ENCODE measurements at places on chromosomes 2 and 18. TPM values are rescaled to one million over a fixed set of nuclear protein-coding genes. Genes with fewer than 3 reads are reported as not detected.

Gene ITPRIPL1
- 1.3 TPM for total RNA-seq

Gene GALR1
- total RNA-seq, result 0.92 TPM

Gene RIOK3
- total RNA-seq, result 171 TPM

Gene OR6B2
- total RNA-seq, result not detected

Gene UPP2
- not detected for total RNA-seq

Gene MAPRE3
- 23.9 TPM for total RNA-seq

Gene SERPINB13
- not detected for total RNA-seq

Gene CDH19
- total RNA-seq, result 0.78 TPM

Gene GPR17
- total RNA-seq, result not detected

Gene ALK
- 0.07 TPM for total RNA-seq

GRCh38 chr2:1674766-1675397 lies 69.4 kb downstream of the PXDN start:
- DNase-seq, result no peak

- DNase-seq, result no peak
Observed at GRCh38 chr2:178517496-178517895, 37.2 kb downstream of the PLEKHA3 start.

GRCh38 chr2:20381457-20381856 lies 30.8 kb upstream of the PUM2 start:
- no peak for DNase-seq

- DNase-seq, result no peak
Observed at GRCh38 chr2:40043191-40043590, 264.1 kb upstream of the THUMPD2 start.

DNA sequence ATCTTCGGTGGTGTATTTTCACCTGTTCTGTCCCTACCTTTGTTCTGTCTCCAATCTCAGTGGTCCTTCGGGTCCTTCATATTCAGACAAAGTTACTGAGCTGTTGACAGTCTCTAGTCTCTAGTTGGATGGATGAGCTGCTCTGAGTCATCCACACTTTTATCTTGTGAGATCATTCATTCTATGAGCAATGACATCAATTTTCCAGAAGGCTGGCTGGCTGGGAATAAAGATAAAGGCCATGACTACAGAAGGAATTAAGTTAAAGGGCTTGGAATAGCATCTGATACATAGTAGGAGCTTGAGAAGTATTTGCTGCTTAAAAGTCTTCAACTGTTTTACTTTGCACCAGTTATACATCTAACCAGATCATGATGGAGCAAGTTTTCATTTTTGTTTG lies 43.1 kb upstream of the SLC39A10 start:
- DNase-seq, result no peak

- no peak for DNase-seq
Observed at GRCh38 chr2:97660775-97661389, 3.0 kb downstream of the ACTR1B start.

GRCh38 chr2:236882930-236883329 lies 202.8 kb upstream of the COPS8 start:
- no peak for DNase-seq

DNA sequence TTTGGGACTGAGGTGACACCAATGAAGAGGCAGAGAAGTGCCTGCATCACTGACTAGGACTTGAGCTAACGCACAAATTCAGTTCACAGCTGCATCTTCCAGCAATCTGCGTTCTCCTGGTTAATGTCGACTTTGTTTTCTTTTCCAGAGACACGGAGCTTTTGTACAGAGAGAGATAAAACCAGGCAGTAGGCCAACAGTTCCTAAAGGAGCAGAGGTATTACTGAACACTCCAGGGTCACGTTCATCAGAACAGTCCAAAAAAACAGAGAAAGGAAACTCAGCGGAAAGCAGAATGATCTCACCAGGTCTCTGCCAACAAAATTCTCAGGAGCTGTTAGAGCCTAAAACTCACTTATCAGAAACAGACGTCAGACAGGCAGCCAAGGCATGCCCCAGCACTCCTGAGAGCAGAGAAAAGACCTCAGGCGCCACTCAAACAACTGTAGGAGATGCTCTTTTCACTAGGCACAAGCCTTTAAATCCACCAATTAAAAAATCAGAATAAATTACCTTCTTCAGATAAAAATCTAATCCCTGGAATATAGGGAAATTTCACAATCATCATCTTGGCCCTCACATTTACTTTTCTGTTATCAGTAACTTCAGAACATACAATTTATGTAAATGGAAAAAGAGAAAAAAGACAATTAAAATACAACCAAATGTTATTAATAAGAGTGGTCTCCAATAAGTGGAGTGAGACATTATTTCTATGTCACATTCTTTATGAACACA lies 95.9 kb upstream of the SPTBN1 start:
- no peak for DNase-seq

DNA sequence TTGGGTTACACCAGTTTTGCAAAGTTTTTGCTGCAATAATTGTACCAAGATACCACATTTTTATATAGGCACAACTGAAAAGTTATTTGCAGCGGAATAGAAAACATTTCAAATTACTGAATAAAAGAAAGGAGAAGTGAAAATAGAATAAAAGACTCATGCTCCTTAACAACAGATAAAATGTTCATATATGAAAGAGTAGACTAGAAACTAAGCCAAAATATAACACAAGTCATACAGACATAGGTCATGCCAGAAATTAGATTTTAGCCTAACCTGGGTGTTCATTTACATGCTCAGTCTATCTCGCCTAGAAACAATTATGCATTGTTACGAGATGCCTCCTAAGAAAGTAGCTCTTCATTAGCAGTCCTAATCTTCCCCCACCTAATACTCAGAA lies 16.4 kb upstream of the MAP3K20 start:
- no peak for DNase-seq

GRCh38 chr2:174780191-174780840 lies 16.0 kb upstream of the CHRNA1 start:
- DNase-seq, result no peak

- DNase-seq, result no peak
Observed at GRCh38 chr2:86775338-86775737, 15.4 kb downstream of the CD8A start.

GRCh38 chr18:335733-336132 lies 67.9 kb upstream of the THOC1 start:
- no peak for DNase-seq

GRCh38 chr2:207711750-207712530 lies 500 bp downstream of the CCNYL1 start:
- DNase-seq, result peak; percentile 66

- DNase-seq, result no peak
Observed at GRCh38 chr18:2310886-2311285, 260.4 kb downstream of the METTL4 start.

DNA sequence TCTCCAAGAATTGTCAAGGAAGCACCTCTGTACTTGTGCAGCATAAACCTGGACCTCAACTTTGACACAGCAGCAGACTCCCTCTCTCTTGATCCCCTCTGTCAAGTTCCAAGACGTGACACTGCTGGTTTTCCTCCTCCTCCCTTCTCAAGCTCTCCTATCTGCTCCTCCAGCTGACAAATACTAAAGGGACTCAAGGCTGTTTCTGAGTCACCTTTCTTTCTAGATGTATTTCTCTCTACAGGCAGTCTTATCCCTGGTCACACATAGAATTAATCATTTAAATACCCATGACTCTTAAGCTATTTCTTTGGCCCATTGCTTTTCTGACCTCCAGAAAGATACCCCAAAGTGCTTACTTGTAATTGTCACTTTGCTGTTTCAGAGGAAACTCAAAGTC lies 53.5 kb downstream of the SEPTIN10 start:
- no peak for DNase-seq

- DNase-seq, result no peak
Observed at GRCh38 chr2:171553858-171554257, 31.6 kb downstream of the CYBRD1 start.

DNA sequence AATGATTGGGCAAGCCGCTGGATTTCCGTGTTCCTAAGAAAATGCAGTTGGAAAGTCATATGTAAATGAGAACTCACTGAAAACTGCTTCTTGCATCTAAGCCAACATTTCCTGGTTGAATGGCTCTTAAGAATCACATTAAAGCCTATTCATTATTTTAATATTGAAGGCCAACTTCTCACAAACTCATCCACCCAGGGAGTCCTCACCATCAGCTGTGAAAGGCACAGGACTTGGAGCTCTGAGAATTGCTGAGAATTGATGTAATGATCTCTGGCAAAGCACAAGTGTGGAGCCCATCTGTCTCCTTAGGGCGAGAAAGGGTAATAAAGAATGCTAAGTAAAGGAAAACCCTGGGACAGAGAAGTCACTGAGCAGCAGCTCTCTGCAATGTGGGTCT lies 55.9 kb upstream of the APCDD1 start:
- no peak for DNase-seq
